ENCODE measurements at places on chromosomes 11 and 22.
A peak's percentile ranks its signal among the peaks of the same experiment; 100 is the strongest.

GRCh38 chr11:17159441-17159840 is 48.3 kb downstream of the PIK3C2A start:
- no peak for DNase-seq

DNA sequence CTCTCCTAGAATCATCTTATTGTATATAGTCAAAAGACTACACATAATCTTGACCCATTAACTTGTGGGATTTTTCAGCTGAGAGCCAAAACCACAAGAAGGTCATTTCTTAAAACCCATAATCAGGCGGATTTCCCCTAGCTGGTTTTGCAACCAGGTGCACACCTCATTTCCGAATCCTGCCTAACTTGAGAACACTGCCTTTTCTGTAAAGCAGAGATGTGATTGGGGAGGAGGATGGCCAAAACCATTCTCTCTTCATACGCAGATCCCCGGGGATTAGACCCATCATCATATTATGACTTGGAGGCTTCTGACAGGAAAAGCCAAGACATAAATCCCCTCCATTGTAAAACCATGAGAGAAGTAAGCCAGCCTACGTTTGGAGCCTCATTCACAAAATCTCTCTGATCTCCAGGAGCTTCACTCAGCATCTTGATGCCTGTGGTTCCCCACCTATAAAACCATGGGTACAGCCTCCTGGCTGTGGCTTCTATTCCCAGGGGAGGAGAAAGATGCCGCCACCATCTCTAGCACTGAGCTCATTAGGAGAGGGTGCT is 191.3 kb downstream of the KIF18A start:
- no peak for DNase-seq

GRCh38 chr22:19275919-19276600 is 15.5 kb downstream of the CLTCL1 start:
- no peak for DNase-seq

GRCh38 chr22:35523167-35523947 is 17.3 kb upstream of the RASD2 start:
- DNase-seq, result no peak

DNA sequence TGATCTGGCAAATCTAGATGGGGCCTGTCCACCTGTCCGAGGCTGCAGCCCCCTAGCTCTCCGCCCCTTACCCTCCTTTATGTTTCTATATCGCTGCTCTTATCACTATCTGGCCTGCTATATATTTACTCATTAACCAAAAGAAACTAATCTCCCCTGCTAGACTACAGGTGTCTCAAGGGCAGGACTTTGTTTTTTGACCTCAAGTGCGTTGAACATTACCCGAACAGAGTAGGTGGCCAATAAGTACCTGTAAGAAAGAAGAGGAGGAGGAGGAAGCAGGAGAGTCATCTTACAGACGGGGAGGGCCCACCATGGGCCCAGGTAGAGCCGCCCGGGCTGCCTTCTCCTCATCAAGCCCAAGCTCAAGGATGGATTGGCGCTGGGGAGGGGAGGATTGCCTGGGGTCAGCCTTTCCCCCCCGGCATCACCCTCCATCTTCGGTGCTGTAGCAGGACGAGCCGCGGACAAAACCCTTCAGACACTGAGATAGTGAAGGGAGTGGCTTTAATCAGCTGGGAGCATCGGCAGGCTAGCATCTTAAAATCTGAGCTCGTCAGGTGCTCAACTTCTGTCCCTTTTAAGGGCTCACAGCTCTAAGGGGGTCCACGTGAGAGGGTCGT is 1.2 kb upstream of the P2RY6 start:
- no peak for DNase-seq

- DNase-seq, result no peak
These were observed 4.0 kb upstream of the L3MBTL2 start for GRCh38 chr22:41201141-41201540.

- no peak for DNase-seq
These were observed 440 bp upstream of the SLC25A45 start for GRCh38 chr11:65382804-65383368.

DNA sequence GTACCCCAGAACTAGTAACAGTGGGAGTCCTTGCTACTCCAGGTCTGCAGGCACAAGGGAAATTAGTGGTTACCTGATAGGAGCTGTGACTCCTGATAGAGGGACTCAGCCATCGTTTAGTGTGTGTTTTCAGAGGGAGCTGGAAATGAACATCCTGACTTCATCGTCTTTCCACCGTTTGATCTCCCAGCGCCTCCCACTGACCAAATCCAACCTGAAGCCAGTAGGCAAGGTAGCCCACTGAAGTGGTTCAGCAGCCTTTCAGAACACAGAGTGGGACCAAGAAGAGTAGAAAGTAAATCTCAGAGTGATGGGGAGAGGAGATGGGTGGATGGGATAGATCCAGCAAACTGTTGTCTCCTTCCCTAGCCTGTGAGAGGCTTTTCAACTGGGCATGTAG is 385.9 kb downstream of the INSC start:
- DNase-seq, result no peak

- DNase-seq, result no peak
These were observed 54.4 kb downstream of the SERGEF start for GRCh38 chr11:17958446-17958845.

GRCh38 chr11:29364006-29364405 is 652.8 kb downstream of the KCNA4 start:
- no peak for DNase-seq

- DNase-seq, result no peak
These were observed 895 bp downstream of the TEAD1 start for GRCh38 chr11:12674936-12675696.

- DNase-seq, result no peak
These were observed 49.5 kb downstream of the IGLL5 start for GRCh38 chr22:22936915-22937656.

DNA sequence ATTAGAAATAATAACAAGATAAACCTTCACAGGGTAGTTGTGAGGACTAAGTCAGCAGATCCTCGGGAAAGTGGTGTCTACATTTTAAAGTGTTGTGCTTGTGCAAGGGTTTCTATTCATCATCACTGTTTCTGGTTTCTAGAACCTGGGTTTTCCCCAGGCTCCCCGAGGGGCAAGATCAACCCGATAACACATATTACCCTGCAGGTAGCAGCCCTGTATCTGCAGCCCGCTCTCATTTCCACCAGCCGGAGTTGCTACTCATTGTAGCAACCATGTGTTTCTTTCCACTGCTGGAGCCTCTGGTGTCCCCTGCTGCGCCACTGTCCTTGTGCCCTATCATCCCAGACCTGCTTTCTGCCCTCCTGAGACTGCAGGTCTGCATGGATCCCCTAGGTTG is 67.0 kb downstream of the MIAT start:
- no peak for DNase-seq

- no peak for DNase-seq
These were observed 42.1 kb downstream of the SLC36A4 start for GRCh38 chr11:93155738-93156137.

DNA sequence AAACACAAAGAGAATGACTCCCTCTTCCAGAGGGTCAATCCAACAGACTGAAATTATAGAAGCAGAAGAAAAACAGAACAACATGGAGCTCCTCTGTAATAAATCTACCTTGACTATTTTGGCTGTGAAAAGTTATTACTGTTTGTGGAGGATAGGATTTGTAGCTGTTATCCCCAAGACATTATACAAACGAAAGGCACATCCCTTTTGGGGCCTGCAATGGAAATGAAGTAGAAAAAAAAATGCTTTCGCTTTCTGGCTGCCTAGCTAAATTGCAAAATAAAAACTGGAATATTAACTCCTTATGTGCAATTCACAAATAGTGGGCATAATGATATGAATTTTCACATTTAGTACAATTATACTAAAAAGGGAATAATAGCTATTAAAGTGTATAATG is 123.8 kb upstream of the CCDC179 start:
- DNase-seq, result no peak

- no peak for DNase-seq
These were observed 67.7 kb upstream of the PICALM start for GRCh38 chr11:86136538-86136937.

DNA sequence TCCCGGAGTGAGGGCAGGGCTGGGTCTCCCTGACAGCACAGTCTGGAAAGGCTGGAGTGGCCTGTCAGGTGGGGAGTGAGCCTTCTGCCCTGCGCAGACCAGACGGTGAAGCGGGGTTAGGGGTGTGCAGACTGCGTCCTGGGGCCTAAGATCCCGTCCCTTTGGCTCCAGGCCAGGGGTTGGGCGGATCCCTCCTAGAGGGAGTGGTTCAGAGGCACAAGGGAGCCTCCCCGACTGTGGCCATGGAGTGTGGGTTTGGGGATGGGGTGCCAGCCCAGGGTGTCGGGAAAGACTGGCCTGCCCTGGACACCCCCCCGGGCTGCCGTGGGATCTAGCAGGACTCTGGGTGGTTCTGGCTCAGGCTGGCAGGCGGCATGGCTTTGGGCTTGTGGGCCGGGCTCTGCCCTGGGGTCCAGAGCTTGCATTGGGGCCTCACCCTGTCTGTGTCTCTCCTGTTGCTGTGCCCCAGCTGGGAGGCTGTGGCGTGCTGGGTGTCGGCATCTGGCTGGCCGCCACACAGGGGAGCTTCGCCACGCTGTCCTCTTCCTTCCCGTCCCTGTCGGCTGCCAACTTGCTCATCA is 19.5 kb downstream of the TSPAN4 start:
- DNase-seq, result peak; percentile 84

DNA sequence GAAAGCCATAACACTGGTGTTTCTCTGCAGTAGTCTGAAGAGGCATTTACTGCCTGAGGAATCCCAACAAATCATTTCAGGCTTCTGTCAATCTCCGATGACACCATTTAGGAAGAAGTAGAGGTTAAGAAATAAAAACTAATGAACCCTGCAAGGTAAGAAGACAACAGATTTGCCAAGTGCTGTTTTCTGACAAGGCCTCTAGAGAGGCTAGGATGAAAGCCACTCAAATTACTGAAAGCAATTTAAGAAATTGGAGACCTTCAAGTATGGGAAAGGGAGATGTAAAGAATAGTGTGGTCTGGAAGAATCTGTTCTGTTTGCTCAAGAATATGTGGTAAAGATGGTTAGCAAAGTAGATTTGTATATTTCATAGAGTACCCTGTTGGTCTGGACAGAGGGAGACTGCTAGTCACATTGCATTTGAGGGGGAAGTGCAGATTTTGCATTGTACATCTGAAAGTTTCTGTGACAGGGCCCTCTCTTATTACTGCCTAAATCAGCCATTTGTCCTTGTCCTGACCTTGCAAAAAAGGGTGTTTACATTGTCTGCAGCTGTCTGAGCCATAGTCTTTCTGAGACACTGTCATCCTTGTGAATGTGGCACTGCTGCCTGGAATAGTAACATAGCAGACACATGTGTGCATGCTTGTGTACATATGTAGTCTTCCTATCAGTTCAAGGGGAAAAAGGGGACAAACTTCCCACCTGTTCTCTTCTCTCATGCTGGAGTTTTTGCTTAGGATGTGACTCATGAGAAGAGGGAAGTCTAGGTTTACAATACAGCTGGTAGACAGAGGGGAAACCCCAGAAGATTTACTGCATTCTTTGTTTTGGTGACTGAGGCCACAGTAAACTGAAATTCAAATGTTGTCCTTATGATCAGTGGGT is 640.2 kb upstream of the KIRREL3 start:
- DNase-seq, result no peak

- no peak for DNase-seq
These were observed 4.0 kb downstream of the RPS13 start for GRCh38 chr11:17073370-17074027.

DNA sequence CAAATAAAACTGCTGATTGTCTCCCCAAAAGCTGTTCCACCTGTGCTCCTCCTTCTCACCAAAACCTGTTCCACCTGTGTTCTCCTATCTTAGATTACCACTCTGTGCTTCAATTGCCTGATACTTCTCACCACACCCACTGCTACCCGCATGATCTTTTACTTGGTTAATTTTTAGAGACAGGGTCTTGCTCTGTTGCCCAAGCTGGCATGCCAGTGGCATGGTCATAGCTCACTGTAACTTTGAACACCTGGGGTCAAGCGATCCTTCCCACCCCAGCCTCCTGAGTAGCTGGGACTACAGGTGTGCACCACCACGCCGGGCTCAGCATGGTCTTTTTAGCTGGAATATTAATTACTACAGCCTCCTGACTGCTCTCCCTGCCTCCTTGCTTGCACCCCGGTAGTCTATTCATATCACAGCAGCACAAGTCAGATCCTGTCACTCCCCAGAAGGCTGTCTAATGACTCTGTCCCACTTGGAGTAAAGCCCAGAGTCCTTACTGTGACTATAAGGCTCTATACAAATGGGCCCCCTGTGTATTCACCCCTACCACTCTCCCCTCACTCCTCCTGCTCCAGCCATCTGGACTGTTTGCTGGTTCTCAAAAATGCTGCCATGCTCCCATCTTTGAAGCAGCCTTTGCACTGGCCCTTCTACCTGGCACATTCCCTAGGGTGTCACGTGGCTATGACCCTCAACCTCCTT is 3.5 kb downstream of the C11orf91 start:
- DNase-seq, result no peak

- DNase-seq, result no peak
These were observed 593 bp downstream of the SSH3 start for GRCh38 chr11:67303835-67304411.

DNA sequence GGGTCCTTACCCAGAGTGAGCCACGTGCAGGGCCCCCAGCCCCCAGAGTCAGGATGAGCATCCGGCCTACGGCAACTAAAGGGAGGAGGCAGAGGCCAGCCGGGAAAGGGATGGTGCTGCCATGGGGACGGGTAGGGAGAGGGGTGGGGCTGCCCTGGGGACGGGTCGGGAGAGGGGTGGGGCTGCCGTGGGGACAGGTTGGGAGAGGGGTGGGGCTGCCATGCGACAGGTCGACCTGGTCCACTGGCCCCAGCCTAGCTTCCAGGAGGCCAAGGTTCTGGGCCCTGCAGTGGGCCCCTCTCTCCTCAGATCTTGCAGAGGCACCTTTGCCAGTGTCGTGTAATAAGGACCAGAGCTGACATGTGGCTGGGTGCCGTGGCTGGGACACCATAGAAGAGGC is 187.7 kb downstream of the BRD1 start:
- no peak for DNase-seq

DNA sequence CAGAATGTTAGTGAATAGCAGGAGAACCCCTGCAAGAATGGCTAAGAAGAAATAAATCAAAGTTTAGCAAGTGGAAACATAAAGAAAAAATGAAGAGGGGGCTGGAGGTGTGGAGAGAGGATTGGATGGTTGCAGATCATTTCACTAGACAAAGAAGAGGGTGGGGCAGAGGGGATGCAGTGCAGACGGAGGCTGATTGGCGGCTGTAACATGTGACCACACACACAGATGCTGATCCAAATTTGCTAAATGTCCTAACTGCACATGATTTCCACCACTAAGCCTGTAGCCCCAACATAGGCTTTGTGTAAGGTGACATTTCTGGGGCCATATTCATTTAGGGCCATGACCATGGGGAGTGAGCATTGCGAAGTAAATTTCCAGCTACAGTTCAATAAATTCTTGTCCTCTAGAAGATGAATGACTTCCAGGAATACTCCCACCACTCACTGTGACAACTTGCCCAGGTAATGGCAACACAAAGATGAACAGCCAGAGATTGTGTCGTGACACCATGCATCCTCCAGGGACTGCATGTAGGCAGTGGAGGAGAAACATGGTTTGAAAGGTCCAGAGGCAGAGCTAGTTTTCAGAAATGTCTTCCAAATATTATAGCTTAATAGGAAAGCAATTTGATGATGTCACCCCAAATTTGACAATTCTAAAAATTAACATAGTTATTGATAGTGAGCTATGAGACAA is 6.8 kb downstream of the KRTAP5-11 start:
- no peak for DNase-seq

GRCh38 chr22:31394326-31394725 is 5.1 kb upstream of the DRG1 start:
- no peak for DNase-seq

All from hematopoietic multipotent progenitor cell treated with erythropoietin and hydrocortisone succinate and interleukin-3 and kit ligand, for 15 days (in vitro differentiated cells).